Dermis blood vessel endothelial cell (primary cell): ENCODE measurements at places on chromosomes 3 and 15. TPM values are rescaled to one million over a fixed set of nuclear protein-coding genes. Genes with fewer than 3 reads are reported as not detected.

Gene MESP1
- 0.14 and 0.34 TPM in 2 replicates for total RNA-seq

Gene EPHB1
- total RNA-seq = 2.4 and 6.5 TPM in 2 replicates

Gene ARMC8
- 54.5 and 59.6 TPM in 2 replicates for total RNA-seq

Gene RLBP1
- total RNA-seq = not detected in 2 replicates

Gene SEC61A1
- 232 and 339 TPM in 2 replicates for total RNA-seq

Gene SSUH2
- not detected in 2 replicates for total RNA-seq

Gene GPX1
- total RNA-seq = 434 and 439 TPM in 2 replicates

Gene CCR8
- not detected in 2 replicates for total RNA-seq

Gene ARHGEF3
- total RNA-seq = 12.1 and 20.8 TPM in 2 replicates

Gene FBXW12
- not detected in 2 replicates for total RNA-seq

Gene CCDC39
- under 0.01 and 0.34 TPM in 2 replicates for total RNA-seq

Gene SKOR1
- total RNA-seq = 0.05 TPM in 1 of 2 replicates, not detected in the other

Gene EPHB3
- under 0.01 and 0.23 TPM in 2 replicates for total RNA-seq

Gene GP5
- under 0.01 and 0.28 TPM in 2 replicates for total RNA-seq

Gene CBLB
- total RNA-seq = 27.7 and 28.7 TPM in 2 replicates
